H9 (cell line): ENCODE measurements at places on chromosomes 2 and 18.

- no peak for DNase-seq
Measured at GRCh38 chr2:232584238-232584637, 33.7 kb downstream of the EIF4E2 start.

GRCh38 chr2:152186262-152186661 is 10.7 kb upstream of the STAM2 start:
- DNase-seq, result no peak

- no peak for DNase-seq
Measured at GRCh38 chr2:197024206-197024605, 97.7 kb upstream of the PGAP1 start.

- DNase-seq, result no peak
Measured at GRCh38 chr2:191478799-191479679, 198.9 kb upstream of the NABP1 start.

DNA sequence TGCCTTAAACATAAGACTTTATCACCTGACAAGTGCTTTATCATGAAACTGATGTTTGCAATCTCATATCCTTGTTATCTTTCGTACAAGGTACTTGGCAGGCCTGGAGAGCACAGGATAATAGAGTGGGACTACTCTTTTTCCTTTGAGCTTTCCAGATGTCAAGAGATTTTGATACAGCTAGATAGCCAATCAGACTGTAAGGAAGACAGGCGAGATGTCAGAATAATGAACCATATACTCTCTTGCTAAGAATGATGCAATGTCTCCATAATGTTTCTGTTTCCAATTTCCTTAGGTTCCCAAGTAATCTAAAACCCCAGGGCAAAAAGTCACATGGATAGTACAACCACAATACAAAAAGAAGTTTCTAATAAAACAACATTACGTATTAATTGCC is 313.1 kb downstream of the PDE11A start:
- no peak for DNase-seq

GRCh38 chr2:58834404-58834803 is 593.3 kb upstream of the FANCL start:
- peak; percentile 64 for DNase-seq

GRCh38 chr2:60554074-60554645 is 706 bp upstream of the BCL11A start:
- DNase-seq, result peak; percentile 61

- DNase-seq, result no peak
Measured at GRCh38 chr18:77170890-77171410, 38.4 kb upstream of the MBP start.

GRCh38 chr2:232816657-232817056 is 40.3 kb upstream of the KCNJ13 start:
- no peak for DNase-seq

DNA sequence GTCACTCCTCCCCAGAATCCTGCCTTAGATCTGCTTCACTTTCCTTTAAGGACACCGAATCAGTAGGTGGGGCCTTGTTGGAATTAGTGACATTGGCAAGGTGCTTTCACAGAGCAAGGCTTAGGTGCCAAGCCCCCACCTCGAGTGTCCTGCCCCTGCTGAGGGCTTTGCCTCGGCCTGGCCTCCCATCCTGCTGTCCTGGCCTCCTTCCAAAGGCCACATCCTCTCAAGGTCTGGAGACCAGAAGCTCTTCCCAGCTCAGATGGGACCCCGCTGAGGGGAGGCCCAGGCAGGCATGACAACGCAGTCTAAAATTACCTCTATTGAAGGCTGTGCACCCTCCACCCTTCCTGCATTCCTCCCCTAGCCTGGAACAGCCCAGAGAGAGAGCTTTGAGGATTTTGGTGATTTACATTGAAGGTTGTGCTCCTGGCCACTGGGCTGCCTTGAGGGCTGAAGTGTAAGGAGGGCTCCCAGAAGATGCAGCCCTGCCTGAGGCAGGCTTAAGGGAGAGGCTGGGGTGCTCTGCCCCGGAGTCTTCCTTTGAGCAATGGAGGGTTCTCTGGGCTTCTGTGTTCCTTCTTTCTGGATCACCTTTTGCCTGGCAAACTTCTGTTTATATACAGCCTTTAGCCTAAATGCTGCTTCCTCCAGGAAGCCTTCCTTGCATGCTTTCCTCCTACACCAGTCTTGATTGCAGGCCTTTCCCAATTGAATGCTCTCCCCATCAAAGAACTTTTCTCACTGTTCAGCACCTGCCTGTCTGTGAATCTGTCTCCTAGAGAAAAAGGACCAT is 154.4 kb downstream of the DDX1 start:
- no peak for DNase-seq

DNA sequence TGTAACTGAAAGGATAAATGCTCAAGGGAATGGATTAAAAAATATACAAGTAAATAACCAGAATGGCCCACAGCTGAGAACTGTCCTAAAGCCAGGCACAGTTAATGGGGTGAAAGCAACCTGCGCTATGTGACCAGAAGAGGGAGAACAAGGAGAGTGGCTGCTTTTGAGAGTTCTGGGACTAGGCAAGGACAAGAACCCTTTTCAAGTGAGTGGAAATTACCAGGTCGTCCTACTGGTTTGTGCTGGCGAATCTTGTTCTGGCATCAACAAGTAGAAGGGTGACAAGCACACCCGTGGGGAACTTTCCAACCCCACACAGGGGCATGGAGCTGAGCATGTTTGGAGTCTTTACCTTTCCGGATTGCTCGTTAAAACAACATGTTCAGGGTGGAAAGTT is 82.8 kb downstream of the TMEM17 start:
- peak; percentile 50 for DNase-seq

- DNase-seq, result no peak
Measured at GRCh38 chr2:9629222-9630116, 1.3 kb downstream of the YWHAQ start.

DNA sequence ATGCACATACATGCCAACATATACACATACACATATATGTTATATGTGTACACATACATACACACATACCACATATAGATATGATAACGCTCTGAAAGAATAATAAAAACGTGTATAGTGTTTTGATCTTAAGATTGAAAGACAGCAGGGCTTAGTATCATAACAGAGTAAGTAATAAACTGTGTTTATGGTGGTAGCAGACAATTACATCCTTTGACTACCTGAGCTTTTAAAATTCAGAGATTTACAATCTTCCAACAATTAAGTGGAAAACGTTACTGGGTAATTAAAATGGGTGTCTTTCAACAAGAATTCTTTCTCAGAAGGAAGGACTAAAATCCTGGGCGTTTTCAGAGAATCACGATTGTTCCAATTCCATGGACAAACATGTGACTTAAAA is 552.4 kb downstream of the EPHA4 start:
- DNase-seq, result no peak

DNA sequence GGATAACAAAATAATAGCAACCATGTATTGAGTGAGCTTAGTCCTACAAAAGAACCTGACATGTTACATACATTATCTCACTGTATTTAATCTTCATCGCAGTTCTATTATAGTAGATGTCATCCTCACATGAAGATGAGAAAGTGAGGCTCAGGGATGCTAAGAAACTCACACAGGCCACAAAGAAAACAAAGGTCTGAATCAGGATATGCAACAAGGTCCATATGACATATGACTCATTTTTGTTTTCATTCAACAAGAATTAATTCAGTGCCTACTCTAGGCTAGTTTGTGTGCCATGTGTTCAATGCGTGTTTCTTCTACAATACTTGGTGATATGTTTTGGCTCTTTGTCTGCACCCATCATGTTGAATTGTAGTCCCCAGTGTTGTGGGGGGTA is 219.7 kb upstream of the EPHA4 start:
- DNase-seq, result no peak

DNA sequence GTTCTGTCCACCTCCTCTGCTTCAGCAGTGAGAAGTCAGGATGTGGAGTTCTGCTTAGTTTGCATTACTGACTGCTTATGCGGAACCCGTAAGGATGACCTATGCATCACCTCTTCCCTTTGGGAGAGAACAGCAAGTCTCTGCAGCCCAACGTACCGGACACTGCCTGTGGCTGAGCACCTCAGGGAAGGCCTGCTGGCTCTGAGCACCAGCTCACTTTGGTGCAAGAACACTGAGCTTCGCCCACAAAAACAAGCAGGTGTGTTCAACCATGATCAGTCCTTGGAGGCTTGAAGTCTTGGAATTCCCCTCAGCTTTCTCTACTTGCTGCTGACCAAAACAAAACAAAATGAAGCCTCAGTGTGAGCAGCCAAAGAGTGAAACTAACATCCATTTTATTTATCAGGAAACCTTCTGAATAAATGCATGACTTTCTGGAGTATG is 52.7 kb upstream of the NCK2 start:
- no peak for DNase-seq

- DNase-seq, result no peak
Measured at GRCh38 chr2:185643434-185643833, 95.2 kb upstream of the FSIP2 start.

DNA sequence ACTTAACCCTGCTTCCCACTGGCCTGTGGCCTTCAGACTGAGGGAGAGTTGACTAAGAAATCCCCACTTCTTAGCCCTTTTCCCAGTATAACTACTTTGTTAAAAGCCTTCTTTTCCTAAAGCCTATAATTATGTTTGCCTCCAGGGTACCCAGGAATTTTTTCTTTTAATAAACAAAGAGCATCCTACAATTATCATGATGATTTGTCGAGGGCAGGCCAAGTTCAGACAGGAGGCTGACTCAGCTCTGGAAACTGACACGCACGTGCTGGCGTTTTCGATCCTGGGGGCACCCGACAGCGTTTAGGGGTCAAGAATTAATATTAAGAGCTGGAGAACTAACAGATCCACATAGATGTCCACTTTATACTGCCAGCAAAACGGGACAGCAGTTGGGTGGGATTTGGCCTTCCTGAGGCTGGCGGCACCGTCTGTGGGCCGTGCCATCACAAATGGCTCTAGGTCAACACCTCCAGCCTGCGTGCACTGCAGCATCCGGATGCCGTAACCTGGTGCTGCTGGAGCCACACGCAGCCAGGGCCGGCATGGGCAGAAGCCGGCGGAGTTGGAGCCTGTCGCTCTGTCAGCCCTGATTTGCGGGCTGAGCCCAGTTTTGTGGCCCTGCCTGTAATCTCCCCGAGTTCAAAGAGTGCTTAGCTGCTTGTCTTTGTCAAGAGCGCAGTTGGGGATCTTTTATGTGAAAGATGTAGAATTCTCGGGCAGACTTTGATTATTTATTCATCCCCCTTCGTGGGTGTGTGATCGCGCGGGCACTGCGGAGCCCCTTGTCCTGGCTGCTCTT is 191.0 kb downstream of the GLI2 start:
- no peak for DNase-seq

GRCh38 chr2:219478916-219479315 is 19.8 kb upstream of the GMPPA start:
- DNase-seq, result no peak

- DNase-seq, result no peak
Measured at GRCh38 chr2:104033399-104033798, 820.5 kb upstream of the POU3F3 start.

DNA sequence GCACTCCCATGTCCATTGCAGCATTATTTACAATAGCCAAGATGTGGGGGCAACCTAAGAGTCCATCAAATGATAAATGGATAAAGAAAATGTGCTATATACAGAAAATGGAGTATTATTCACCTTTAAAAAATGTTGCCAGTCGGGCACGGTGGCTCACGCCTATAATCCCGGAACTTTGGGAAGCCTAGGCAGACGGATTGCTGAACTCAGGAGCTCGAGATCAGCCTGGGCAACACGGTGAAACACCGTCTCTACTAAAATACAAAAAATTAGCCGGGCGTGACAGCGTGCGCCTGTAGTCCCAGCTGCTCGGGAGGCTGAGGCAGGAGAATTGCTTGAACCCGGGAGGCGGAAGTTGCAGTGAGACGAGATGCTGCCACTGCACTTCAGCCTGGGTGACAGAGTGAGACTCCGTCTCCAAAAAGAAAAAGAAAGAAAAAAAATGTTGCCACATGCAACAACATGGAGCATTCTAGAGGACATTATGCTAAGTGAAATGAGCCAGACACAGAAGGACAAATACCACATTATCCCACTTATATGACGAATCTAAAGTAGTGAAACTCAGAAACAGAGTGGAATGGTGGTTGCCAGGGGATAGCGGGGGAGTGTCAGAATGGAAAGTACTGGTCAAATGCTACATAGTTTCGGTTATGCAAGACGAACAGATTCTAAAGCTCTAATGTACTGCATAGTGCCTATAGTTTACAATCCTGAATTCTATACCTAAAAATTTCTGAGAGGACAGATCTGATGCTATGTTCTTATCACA is 1385.6 kb upstream of the TMEFF2 start:
- no peak for DNase-seq

DNA sequence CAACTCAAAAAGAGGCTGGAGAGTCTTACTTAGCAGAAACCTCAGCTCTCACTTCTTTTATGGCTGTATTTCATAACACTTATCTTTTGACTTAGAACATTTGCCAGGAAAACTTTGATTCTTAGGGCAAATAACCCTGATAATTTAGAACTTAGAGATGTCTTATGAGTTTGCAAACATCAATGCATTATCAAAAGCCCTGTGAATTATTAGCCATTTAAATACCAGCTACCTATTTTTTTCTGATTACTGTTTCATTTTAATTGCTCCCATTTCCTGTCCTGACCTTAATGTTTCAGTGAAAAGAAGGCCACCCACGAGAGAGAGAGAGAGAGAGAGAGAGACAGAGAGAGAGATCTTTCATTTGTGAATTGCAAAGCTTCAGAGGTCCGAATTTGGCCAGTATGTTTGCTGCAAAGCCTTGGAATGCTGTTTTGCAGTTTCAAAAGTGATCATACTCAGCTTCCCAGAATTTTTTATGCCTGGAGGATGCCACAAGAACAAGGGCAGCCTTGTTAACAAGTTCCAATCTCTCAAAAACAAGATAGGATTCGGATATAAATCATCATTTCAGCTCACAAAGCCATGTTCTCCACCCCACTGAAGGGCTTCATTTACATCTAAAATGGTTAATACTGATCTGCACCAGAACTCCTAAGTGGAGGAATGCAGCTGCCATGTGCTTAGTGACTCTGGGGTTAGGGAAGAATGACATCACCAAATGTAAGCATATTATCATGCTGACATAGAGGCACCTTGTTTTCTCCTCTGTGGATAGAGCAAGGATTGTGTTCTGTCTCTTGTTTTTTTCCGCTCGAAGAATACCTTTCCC is 478.2 kb downstream of the ARHGAP15 start:
- peak; percentile 34 for DNase-seq

DNA sequence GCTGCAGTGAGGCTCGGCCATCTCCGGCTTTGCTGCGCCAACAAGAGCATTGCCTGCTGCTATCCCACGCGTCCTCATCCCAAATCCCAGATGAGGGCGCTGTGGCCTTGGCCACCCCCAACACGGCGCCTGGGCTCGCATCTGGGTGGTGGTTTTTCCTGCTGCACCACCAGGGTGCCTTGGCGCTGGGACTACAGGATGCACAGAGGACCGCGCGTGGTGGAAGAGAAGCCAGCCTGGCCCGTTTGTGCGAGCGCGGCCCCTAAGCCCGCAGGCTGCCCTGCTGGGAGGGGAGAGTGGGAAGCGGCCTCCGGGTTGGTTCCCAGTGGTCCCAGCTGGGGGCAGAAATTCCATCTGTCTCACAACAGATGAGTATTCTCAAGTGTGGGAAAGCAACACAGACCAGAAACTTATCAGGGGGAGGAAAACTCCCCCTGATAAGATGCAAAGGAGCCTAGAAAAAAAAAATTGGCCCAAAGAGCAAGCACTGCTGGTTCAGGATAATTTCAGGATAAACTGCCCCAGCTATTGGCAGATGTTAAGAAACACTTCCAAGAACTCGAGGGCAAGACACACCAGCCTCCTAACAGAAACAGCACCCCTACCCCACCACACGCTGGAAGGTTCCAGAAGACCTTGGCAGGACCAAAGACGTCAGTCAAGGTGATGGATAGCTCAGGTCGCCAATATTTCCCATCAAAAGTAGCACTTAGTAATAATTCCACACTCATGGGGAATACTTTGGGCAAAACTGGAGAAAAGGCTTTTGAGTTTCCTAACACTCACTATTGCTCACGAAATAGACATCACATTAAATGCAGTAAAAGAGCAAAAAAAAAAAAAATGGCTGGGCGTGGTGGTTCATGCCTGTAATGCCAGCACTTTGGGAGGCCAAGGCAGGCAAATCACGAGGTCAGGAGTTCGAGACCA is 152.1 kb downstream of the PXDN start:
- peak; percentile 91 for DNase-seq
